Spinal cord (tissue), 10 donors: ENCODE measurements at places on chromosomes 3 and 15. TPM values are rescaled to one million over a fixed set of nuclear protein-coding genes. Genes with fewer than 3 reads are reported as not detected.

Gene NTRK3
- polyA plus RNA-seq, result 68.1 TPM

Gene CYP11A1
- polyA plus RNA-seq, result 2.1 TPM

Gene CYP1A2
- not detected for polyA plus RNA-seq

Gene CCR9
- 0.51 TPM for polyA plus RNA-seq

Gene LMCD1
- polyA plus RNA-seq, result 16.8 TPM

Gene FRMD5
- 19.5 TPM for polyA plus RNA-seq

Gene CACNA2D3
- 32.6 TPM for polyA plus RNA-seq

Gene EAF1
- 21.8 TPM for polyA plus RNA-seq

Gene BCHE
- 36.0 TPM for polyA plus RNA-seq

Gene SAMMSON
- 0.21 TPM for polyA plus RNA-seq

Gene FBXW12
- polyA plus RNA-seq, result 0.54 TPM

Gene RPP25
- polyA plus RNA-seq, result 15.1 TPM

Gene RPS27L
- 89.1 TPM for polyA plus RNA-seq

Gene APH1B
- 17.9 TPM for polyA plus RNA-seq

Gene WDR93
- polyA plus RNA-seq, result 1.2 TPM

Gene SHQ1
- 12.4 TPM for polyA plus RNA-seq

Gene MAP3K13
- 43.6 TPM for polyA plus RNA-seq

Gene TLR9
- polyA plus RNA-seq, result 0.41 TPM

Gene NOX5
- polyA plus RNA-seq, result 0.22 TPM

Gene FEZF2
- polyA plus RNA-seq, result 0.27 TPM

Gene ROBO2
- 134 TPM for polyA plus RNA-seq

Gene SLC9A9
- 16.2 TPM for polyA plus RNA-seq

Gene PSTPIP1
- polyA plus RNA-seq, result 2.0 TPM

Gene FSIP1
- 3.6 TPM for polyA plus RNA-seq

Gene ITIH1
- not detected for polyA plus RNA-seq

Gene AGBL1
- 0.33 TPM for polyA plus RNA-seq

Gene FBLN2
- polyA plus RNA-seq, result 19.5 TPM

Gene TM6SF1
- 12.0 TPM for polyA plus RNA-seq

Gene RTP3
- not detected for polyA plus RNA-seq

Gene CDC25A
- 9.7 TPM for polyA plus RNA-seq

Gene ROPN1
- polyA plus RNA-seq, result not detected

Gene SLC2A2
- 0.10 TPM for polyA plus RNA-seq

Gene GOLGA8K
- 2.7 TPM for polyA plus RNA-seq

Gene TIMP4
- polyA plus RNA-seq, result 14.3 TPM

Gene C3orf20
- polyA plus RNA-seq, result 0.33 TPM

Gene CILP
- 0.87 TPM for polyA plus RNA-seq
